Nephron progenitor cell (in vitro differentiated cells): ENCODE measurements at places on chromosomes 3 and 15.

DNA sequence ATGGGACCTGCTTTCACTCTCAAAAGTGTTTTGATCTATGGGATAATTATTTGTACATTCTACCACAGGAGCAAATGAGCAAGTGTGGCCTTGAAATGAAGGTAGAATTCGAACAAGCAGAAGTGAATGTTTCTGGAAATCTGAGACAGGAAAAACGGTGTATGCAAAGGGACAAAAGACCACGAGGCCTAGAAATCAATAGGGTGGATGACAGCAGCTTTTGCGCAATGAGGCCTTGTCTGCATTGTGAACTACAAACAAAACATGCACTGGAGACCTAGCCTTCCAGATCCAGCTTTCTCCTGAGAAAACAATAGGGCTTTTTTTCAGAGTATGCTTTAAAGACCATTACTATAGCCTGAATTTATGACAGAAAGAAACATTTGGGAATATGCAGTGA lies 1137.0 kb downstream of the ROBO2 start:
- DNase-seq = no peak

GRCh38 chr3:170750478-170750830 lies 119.5 kb downstream of the RPL22L1 start:
- DNase-seq = no peak

DNA sequence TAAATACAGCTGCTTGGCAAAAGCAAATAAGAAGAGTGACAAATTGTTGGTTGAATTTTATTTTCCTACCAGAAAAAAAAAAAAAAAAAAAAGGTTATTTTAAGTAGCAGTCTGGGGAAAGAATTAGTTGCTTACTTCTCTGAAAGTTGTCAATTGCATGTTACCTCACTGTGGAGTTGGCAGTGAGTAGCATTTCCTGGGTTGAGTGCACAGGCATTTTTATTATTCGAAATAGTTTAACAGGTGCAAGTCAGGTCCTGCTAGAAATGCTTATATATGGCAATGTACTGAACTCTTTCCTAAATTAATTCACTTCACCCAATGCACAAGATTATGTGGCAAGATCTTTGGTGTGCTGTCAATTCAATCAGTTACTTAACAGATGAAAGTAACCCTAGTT lies 680.6 kb downstream of the EPHA3 start:
- DNase-seq = no peak

DNA sequence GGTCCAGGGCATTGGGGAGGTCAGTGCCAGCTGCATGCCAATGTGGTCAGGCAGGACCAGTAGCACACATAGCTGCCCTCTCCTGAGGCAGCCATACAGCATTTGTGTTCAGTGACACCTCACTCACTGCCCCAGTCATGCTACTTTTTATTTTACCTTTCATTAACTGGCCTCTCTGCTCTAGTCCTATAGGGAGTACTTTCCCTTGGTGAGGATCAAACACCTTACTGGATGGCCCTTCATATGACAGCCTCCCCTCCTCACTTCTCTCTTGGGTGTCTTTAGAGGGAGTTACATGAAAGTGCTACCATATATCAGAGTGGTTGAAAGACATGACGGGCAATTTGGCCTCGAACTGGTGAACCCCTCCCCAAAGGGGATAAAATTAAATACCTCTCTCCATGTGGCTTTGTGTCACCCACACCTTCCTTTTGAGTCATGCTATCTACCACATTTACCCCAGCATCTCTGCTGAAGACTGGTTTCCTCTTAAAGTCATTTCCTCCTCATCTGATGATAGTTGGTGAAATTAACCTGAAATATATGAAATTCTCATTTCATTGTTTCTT lies 17.6 kb downstream of the RLBP1 start:
- no peak for DNase-seq

GRCh38 chr3:98553753-98554152 lies 22.0 kb downstream of the GPR15 start:
- DNase-seq = no peak

DNA sequence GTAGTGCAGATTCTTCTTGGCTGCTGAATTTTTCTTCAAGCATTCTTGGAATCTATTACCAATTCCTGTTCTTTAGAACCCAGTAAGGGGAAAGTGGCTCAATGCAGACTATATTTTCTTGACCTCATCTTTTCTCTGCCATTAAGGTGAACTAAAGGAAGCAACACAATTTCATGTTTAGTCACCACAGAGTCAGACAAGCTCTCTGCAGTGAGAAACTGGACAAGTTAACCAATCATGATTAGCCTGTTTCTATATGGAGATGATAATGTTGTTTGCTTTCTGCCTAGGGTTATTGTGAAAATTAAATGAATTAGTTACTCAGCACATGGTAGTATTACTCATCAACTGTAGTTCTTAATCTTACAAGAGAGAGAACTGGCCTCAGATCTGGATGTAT lies 1075.1 kb downstream of the AGBL1 start:
- DNase-seq = no peak

DNA sequence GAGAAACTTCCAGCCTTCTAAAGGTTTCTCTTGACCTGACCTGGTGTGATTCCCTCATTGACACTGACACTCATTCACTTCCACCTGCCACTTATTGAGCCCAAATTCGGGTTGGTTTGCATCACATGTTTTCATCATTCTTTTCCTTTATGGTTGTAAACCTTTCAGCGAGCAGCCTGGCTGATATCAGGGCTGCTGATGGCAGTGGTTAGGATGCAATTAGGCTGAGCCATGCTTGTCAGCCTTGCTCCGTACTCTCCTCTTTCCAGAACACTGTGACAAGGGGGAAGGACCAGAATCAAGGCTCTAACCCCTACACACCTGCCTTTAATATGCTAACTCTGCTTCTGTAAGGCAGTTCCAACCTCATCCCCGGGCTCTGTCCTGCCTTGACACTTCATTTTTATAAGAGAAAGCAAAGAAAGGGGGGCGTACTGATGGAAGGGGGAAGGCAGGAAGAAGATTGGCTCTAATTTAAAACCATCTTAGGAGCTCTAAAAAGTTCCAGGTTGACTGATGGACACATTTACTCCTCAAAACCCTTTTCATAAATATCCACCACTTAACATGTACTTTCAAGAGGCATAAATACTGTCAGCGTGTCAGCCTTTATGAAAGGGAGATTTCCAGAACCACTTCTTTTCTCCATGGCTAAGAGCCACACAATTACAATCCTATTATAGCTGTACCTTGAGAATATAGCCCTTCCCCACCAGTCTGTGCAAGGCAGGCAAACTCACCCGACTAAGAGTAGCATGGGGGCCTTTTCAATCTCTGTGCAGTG lies 5.7 kb downstream of the NMNAT3 start:
- DNase-seq = no peak

GRCh38 chr3:44825264-44825925 lies 36.3 kb upstream of the TMEM42 start:
- DNase-seq = no peak

GRCh38 chr3:39132096-39133092 lies 21.0 kb downstream of the CSRNP1 start:
- no peak for DNase-seq

DNA sequence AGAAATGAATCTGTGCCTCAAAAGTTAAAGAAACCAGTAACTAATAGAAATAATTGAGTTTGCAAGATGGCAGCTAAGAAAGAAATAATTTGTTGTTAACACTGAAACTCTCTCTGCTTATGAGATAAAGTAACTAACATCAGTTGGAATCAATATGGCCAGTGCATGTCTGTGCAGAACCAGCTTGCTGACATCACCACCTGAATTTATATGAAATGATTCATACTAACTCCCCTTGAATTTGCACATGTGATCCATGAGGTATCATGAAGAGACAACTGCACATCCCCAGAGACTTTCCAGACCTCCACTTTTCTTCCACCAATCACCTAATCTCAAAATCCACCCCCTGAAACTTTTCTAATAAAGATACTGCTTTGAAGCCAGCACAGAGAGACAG lies 10.3 kb upstream of the SLC25A38 start:
- DNase-seq = no peak

DNA sequence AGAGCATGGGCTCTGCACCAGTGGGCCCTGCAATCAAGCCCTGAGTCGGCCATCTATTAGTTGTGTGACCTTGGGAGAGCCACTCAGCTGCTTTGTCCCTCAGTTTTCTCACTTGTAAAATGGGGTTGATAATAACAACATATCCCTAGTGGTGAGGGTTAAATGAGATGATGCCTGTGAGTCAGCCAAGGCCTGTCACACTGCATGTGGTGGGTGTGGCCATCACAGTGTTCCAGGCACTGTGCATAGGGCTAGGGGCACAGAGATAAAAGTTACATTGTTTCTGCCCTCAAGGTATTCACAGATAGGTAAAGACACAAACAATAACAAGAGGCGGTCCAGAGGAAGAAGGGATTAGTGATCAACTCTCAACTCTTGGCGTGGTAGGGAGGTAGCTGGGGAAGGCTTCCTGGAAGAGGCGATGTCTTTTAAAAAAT lies 19.5 kb downstream of the SMAD6 start:
- no peak for DNase-seq

DNA sequence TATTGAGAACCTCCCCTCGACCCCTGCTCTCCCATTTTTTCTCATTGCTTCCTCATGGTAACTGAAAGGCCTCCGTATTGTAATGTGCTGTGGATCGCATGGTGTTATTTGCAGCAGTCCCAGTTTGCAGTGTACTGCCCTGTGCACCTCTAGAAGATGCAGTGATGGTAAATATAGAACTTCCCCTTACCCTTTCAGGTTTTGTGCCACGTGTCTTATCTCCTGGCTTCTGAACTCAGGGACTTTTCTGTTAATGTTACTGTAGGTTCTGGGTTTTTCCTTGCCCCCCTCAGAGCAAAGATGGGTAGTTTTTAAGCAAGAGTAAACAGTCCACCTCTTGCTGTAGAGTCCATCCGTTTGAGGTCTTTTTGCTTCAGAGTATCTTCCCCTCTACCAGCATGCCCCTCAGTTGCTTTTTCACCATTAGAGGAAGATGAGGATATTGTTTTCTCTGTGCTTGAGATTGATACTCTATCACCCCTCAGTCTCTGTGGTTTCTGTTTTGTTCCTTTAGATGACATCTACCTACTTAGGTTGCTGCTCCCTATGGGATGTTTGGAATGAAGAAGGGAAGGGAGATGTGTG lies 22.4 kb downstream of the CHD2 start:
- no peak for DNase-seq

- no peak for DNase-seq
Measured at GRCh38 chr3:105791131-105791530, 77.7 kb downstream of the CBLB start.

DNA sequence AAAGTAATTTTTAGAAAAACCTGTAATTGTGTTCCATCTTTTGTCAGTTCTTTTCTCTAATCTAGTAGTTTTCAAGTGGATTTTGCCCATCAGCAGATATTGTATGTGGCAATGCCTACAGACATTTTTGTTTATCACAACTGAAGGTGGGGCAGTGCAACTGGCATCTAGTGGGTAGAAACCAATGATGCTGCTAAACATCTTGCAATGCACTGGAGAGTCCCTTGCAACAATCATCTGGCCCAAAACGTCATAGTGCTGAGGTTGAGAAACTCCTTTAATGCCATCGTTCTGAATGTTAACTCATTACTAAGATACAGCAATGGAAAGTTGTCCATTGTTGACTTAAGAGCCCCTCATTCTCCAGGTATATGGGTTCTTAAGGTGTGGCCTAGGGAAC lies 80.1 kb downstream of the BTD start:
- DNase-seq = no peak

DNA sequence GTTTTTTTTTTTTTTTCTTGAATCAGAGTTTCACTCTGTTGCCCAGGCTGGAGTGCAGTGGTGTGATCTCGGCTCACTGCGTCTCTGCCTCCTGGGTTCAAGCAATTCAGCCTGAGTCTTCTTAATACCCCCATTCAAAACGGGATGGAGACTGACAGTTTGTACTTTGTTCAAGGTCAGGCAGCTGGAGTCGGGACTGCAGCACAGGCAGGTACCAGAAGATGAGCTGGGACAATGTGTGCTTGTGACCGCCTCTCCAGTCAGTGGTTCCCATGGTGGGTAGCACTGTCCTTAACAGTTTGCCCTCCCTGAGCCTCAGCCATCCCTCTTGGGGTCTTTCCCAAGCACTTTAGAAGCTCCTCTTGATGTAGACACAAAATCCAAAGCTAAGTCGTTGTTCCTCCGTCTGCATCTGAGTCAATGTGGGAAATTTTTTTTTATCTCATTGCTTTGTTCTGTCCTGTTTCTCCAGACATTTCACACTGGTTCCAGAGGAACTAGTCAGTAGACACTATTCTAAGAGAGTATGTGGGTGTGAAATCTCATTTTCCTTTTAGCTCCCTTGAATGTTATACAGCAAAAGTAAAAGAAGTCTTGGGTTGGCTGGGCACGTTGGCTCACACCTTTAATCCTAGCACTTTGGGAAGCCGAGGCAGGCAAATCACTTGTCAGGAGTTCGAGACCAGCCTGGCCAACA lies 5.3 kb upstream of the TTLL13 start:
- no peak for DNase-seq

DNA sequence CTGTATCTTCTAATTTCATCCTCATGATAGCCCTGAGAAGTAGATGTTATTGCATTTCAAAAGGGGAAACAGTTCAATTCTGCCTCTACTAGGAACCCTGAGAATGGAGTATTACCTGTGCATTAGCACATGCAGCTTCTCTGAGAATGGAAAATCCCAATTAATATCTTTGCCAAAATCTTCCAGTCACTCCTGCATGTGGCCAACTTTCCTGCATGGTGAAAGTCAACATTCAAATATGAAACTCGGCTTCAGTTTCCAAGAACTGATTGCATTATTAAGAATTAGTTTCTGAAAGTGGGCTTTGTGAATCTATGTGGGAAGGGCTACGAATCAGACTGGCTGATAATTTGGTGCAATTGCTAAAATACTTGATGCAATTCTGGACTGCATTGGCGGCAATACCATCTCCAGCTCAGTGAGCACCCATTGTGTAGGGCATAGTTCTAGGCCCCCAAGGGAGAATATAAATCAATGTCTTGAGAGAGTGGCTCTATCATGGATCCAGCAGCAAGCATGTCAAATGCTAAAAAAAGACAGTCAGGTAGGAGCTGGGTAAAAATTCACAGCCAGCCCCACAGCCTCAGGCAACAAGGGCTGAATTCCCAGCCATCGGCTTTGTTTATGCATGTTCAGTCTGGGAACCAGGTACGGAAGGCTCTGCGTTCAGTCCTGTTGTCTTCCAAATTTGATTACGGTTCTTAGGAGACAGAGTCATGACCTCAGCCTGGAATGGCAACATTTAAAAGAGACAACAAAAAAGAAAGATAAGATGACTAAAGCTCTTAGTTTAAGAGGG lies 18.8 kb upstream of the BCL6 start:
- no peak for DNase-seq

- no peak for DNase-seq
Measured at GRCh38 chr3:176739159-176739558, 458.1 kb downstream of the TBL1XR1 start.

DNA sequence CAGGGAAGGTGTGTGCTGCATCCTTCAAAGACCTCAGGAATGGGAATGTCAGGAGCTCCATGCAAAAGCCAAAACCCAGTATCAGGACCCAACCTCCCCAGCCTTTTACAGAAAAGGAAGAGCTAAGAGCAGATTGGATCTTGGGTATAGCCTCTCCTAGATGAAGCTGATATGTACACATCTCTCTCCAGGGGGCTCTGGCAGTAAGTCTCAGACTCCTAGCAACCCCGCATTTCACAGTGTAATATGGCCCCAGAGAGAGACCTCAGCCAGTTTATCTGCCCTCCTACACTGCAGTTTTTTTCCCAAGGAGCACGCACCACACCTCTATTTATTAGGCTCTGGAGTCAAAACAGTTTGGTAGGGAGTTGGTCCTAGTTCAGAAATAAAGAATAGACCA lies 88.2 kb downstream of the RBPMS2 start:
- no peak for DNase-seq

GRCh38 chr3:52259448-52259847 lies 13.9 kb downstream of the PPM1M start:
- no peak for DNase-seq
